ENCODE measurements at places on chromosomes 3 and 15.
A peak's percentile ranks its signal among the peaks of the same experiment; 100 is the strongest.

DNA sequence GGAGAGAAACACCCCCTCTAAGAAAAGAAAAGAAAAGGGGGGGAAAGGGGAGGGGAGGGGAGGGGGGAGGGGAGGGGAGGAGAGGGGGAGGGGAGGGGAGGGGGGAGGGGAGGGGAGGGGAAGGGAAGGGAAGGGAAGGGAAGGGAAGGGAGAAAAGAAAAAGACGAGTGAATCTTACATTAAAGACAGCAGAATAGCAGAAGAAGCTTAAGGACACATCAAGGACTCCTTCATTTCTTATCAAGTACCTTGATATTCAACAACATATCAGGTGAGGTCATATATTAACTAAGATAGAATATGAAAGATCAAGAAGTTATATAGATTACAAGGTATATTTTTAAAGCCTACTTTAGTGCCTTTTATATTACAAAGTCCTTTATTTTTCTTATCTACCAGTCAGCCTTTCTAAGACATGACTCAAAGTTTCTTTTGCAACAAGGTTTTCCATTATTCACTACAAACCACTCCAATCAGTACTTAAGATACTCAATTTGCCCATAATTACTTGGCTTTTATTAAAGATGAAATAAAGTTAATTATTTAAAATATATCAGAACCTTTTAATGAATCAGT is 17.7 kb upstream of the AADAC start:
- no peak for DNase-seq

GRCh38 chr3:23405081-23405480 is 202.0 kb downstream of the UBE2E2 start:
- no peak for DNase-seq

DNA sequence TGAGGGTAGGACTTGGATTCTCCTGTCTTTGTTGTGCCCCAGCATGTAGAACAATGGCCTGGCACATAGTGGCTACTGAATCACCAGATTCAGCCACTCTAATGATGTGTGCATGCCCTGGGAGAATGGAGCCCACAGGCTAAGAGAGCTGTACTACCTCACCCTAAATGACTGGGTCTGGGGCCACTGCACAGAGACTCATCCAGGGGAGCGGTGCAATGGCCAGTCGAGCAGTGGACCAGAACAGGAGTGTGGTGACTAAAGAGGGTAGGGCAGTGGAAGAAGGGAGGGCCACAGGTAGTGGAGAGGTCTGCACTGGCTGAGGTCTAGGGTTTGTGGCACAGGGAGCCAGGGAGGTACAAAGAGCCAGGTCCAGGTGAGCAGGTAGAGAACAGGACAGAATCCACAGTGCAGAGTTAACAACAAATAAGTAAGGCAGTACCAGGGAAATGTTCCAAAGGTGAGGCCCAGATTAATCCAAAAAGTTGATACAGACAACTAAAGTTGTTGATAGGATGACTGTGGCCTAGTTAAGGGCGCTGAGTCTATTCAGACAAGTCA is 142.7 kb upstream of the ATP11B start:
- DNase-seq, result no peak

DNA sequence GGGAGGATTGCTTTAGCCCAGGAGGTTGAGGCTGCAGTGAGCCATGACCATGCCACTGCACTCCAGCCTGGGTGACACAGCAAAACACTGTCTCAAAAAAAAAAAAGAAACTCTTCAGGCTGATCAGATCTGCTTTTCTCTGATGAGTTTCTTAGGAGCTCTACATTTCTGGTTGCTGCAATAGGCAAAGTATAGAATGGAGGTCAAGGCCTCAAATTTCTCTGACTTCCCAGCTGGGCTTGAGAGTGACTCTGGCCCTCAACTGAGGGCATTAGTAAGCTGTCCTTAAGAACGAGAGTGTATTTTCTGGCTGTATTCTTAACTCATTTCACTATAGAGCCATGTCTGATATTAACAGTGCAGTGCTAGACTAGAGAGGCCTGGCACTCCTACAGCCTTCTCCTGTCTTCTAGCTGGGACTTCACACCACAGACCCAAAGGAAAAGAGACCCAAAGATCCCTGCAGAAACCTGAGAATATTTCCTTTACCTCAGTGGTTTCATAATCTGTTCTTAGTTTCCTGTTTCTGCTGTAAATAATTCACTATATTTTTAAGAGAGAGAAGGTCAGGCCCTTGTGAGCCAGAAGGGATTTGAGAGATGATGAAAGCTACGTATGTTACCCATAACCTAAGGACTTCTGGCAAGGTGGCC is 2.0 kb upstream of the NR1I2 start:
- DNase-seq, result no peak

DNA sequence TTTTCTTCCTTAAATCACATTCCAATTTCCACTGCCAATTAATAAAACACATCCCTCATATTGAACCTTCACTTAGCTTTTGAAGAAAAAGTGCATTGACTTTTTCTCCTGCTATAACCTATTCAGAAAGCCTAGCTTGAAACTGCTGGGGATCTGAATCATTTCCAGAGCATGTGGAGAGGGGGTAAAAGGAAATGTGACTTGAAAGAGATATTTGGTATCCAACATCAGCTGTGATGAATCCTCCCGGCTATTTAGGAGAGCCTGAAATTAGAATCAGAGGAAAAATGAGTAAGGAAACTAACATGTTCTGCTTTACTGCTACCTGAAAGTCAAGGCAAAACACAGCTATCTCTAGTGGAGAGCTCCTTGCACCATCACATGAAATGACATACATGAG is 2.6 kb upstream of the GNB5 start:
- no peak for DNase-seq

DNA sequence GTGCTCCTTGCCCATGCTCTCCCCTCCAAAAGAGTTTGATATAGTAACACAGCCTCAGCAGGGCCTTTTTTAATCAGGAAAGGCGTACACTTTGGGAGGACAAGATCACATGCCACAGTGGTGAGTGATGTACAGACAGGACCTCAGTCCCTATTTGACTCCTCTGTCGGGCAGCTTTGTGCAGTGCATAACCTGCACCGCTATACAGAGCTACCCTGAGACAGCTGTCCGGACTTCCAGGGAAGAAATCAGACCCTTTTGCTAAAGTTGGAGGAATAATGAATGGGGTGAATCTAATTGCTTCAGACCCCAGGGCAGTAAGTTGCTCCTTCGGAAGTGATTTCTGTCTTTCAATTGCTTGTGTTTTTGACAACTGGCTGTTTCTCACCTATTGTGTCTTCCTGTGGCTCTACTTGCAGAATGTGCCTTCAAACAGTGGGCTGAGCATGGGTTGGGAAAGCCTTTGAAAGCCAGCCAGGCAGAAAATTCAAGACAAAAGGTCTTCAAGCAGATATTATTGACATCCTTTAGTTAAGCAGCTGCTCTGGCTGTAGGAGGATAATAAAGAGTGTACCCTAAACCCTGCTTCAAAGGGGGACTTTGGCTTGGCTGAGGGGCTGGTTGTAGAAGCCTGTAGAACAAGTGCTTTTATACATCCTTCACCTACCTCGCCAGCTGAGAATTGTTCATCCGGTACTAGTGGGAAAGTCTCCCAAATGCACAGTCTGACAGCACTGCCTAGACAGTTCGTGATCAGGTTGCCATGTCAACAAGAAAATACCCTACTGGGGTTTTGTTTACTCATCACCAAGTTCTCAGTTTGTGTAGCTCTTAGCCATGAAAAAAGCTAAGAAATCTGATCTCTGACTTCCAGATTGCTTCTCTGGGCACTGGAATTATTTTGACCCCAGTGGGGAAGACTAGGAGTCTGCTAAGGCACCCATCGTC is 35.1 kb downstream of the SNTN start:
- no peak for DNase-seq

- no peak for DNase-seq
These were observed 171.1 kb upstream of the TTC14 start for GRCh38 chr3:180430896-180431295.

DNA sequence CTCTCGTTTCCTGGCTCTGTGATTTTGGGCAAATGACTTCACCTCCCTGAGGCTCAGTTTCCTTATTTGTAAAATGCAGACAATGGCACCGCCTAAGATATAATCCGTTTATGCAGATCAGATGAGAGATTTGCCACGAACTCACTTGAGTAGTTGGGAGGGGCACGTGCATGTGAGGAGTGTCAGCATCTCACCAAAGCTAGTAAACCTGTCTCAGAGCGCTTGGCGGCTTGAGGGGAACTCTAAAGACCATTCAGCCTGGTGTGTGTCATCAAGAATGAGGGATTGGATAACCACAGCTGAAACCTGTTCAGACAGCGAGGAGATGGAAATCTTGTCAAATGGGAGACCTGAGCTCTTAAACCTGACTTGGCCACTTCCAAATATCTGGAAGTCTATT is 48.7 kb downstream of the BDH1 start:
- DNase-seq, result no peak

- DNase-seq, result no peak
These were observed 35.2 kb upstream of the MELTF start for GRCh38 chr3:197064771-197065170.

- no peak for DNase-seq
These were observed 47.4 kb upstream of the WNT7A start for GRCh38 chr3:13927295-13927694.

DNA sequence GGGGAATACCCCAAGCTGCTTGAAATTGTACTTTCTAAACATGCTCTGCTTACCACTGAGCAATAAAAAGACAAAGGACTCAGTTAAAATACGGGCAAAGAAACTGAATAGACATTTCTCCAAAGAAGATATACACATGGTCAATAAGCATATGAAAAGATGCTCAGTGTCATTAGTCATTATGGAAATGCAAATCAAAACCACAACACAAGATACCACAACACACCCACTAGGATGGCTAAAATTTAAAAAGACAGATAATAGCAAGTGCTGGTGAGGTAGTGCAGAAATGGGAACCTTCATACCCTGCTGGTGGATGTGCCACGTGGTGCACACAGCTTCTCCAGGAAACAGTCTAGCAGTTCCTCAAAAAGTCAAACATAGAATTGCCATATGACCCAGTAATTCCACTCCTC is 21.3 kb downstream of the LRIG1 start:
- no peak for DNase-seq

- no peak for DNase-seq
These were observed 88.1 kb downstream of the DHX30 start for GRCh38 chr3:47890828-47891612.

GRCh38 chr3:117898722-117899522 is 1135.7 kb downstream of the IGSF11 start:
- DNase-seq, result no peak

DNA sequence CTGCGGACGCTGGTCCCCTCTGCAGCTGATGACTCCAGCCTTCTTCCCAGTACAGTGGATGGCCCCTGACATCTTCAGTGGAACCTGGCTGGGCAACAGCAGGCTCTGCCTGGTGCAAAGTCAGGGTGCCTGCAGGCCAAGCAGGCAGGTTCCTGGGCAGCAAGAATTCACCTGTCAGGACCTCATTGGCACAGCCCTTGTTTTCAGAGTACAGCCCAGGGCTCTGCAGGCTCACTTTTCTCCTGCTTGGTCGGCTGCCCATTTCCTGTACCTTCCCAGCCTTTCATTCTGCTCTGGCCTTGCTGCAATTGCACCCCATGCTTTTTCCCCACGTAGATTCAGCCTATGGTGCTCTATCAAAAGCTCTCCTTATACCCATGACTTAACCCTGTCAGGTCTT is 56.0 kb downstream of the LRTM1 start:
- no peak for DNase-seq

- no peak for DNase-seq
These were observed 1001.6 kb downstream of the ROBO2 start for GRCh38 chr3:78041486-78041885.

- no peak for DNase-seq
These were observed 41.9 kb upstream of the MITF start for GRCh38 chr3:69697381-69697780.

DNA sequence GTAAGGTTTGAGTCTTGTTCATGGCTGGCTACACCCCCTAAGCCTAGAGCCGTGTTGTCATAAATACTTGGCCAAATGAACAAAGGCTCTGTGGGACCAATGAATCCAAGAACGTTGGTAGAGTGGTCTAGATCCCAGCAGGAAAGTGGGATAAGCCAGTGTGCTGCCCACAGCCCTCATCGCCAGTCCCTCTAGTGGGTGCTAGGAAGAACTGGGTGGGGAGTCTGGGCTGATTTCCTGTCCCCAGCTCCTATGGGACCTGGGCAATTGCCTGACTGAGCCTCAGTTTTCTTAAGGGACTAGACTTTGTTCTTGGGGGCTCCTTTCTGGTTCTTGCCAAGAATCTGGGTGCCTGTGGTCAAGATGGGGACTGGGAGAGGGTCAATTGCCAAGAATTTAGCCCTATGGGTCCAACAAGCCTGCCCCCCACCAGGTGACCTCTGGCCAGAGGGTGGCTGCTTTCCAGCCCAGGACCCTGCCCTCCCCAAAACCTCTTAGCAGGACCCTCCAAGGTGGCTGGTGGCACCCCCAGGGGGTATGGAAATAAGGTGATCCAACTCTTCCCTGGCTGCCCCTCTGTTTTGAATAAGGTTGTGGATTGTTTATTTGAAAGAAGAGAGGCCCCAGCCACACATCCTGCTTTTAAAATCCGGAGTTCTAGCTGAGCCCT is 42.7 kb downstream of the SMAD6 start:
- DNase-seq, result no peak

GRCh38 chr3:38118421-38119247 is 18.3 kb downstream of the ACAA1 start:
- no peak for DNase-seq

DNA sequence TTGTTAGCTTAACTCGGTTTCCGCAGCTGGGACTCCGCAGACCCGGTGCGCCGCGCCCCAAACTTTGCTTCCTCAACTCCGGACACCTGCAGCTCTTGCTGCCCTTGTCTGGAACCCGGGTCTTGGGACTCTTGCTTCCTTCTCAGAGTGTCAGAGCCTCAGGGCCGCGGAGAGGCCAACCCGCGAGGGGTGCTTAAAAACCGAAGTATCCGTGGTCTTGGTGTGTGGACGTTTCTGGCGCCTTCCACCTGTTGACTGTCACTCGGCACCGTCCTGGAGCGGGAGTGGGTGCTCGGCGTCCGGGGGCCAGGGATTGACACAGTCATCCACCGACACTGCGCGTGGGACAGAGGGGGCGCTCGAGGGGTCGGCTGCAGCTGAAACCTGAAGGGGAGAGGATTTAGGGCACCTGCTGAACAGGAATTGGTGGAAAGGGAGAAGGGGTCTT is 386 bp downstream of the SQOR start:
- peak; percentile 33 for DNase-seq

- DNase-seq, result no peak
These were observed 139.8 kb upstream of the SEMA6D start for GRCh38 chr15:47577461-47577860.

- DNase-seq, result no peak
These were observed 10.4 kb upstream of the GREM1 start for GRCh38 chr15:32707436-32707835.

- DNase-seq, result no peak
These were observed 59.2 kb downstream of the PIAS1 start for GRCh38 chr15:68113273-68113672.

All from GM12892 (cell line).